ENCODE measurements at places on chromosomes 13 and 19. TPM values are rescaled to one million over a fixed set of nuclear protein-coding genes. Genes with fewer than 3 reads are reported as not detected.

DNA sequence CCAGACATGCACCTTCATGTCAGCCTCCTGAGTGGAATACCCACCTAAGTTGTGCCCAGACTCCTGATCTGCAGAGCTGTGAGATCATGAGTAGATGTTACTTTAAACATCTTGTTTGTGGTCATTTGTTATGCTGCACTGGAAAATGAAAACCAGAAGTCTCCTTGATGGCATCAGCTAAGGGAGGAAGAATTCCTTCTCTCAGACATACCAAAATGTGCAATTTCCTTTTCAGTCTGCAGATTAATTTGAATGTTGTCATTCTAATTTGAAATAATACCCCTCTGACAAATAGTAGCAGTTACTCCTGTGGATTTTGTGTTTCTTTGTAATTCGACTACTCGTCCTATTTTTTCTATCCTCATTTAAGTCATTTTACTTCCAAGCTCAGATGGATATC is 59.3 kb downstream of the ITGBL1 start:
- peaks cover 13% of the 10 kb centered on the region for H3K27me3 ChIP-seq
- H3K4me3 ChIP-seq, result no peak overlapping the region
- peaks cover 5% of the 10 kb centered on the region for H3K4me1 ChIP-seq
- DNase-seq, result no peak
- H3K27ac ChIP-seq, result no peak overlapping the region

DNA sequence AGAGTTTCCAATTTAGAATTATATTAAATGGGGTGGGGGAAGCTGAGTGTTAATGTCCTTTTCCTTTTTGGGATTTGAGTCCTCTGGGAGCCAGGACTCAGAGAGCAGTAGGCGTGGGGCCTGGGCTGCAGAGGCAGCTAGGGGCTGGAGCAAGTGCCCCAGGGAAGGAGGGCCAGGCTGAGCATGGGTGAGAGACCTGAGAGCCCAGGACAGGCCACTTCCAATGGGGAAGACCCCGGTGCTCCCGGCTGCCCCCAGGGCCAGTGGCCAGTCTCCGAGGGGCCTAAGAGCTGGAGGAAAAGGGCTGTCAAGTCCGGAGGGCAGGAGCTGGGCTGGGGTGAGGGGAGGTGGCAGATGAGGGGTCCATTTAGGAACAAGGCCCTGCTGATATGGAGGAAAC is 371.5 kb downstream of the ZNF536 start:
- no peaks in the 10 kb centered on the region for H3K36me3 ChIP-seq
- H3K27ac ChIP-seq, result no peak overlapping the region
- DNase-seq, result no peak
- peaks cover 11% of the 10 kb centered on the region for H3K27me3 ChIP-seq
- no peaks in the 10 kb centered on the region for H3K4me1 ChIP-seq

DNA sequence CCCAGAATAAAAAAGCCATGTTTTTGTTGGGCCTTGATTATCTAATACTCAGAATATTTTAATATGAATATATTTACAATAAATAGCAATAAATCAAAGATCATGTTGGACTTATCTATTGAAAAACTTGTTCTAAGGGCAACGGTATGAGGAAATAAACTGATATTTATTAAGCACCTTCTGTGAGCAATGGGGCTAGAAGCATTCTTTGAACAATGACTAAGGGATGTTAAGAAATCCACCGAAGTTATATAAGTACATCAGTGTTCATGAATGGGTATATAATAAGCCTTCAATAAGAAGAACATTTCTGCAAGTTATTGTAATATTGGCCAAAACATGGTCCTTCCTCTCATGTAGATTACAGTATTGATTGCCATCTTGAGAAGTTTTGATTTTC is 221.8 kb downstream of the OXGR1 start:
- DNase-seq, result no peak
- no peaks in the 10 kb centered on the region for H3K4me1 ChIP-seq
- no peaks in the 10 kb centered on the region for H3K36me3 ChIP-seq
- H3K4me3 ChIP-seq, result no peak overlapping the region
- no peaks in the 10 kb centered on the region for H3K27me3 ChIP-seq
- H3K27ac ChIP-seq, result no peak overlapping the region

DNA sequence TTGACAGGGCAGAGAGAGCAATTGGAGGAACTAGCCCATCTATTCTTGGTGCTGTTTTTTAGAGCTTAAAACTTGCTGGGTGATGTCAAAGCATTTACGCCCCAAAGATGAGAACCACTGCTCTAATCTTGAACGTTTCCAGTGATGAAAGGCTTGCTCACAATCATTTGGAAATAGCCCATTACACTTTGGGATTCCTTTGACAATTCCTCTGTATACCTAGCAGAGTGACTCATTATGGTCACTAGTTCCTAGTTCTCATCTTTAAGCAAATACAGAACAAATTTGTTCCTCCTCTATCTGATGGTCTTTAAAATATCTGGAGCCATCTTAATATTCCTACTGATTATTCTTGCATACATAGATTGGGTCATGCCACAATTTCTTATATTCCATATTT is 112.3 kb downstream of the GPC6 start:
- no peak overlapping the region for H3K27ac ChIP-seq
- no peaks in the 10 kb centered on the region for H3K4me1 ChIP-seq
- H3K27me3 ChIP-seq, result no peaks in the 10 kb centered on the region
- no peaks in the 10 kb centered on the region for H3K36me3 ChIP-seq
- H3K4me3 ChIP-seq, result no peak overlapping the region

DNA sequence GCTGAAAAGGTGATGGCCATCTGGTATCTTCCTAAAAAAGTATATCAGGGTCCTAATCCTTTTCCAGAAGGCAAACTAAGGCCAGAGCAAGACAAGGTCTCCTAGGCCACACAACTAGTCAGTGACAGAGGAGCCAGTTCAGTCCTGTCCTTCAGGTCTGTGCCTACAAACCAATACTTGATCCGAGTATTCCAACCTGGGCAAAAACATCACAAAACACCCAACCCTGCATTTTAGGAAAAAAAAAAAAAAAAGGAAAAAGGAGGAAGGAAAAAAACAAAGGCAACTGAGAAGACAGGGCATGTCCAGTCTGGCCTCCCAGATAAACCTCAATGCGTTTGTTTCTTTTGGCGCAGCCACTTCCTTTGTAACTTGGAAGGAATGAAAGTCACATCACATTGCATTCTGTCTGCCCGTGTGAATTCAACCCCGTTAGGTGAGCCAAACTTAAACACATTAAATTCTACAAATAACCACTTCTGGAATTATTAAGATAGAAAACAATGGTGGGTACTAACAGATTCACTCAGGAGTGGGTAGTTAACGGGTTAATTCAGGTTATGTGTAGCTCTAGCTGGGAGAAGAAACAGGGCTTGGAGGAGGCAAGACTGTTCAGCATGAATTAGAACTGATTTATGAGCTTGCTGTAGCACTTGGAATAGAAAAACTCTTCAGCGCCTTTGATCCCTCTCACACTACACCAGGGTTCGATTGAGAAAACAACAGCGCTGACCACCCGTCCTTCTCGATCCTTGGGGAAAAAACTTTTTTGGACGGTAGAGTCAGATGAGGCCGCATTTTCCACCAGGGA is 43.0 kb upstream of the HNRNPA1L2 start:
- H3K36me3 ChIP-seq, result no peaks in the 10 kb centered on the region
- no peak for DNase-seq
- H3K4me1 ChIP-seq, result peaks cover 7% of the 10 kb centered on the region
- H3K27ac ChIP-seq, result no peak overlapping the region

- no peak overlapping the region for H3K4me3 ChIP-seq
- H3K4me1 ChIP-seq, result peaks cover 6% of the 10 kb centered on the region
- peaks cover 5% of the 10 kb centered on the region for H3K36me3 ChIP-seq
- DNase-seq, result no peak
- no peaks in the 10 kb centered on the region for H3K27me3 ChIP-seq
- H3K27ac ChIP-seq, result no peak overlapping the region
These were observed 134.0 kb downstream of the COG6 start for GRCh38 chr13:39789451-39789850.

- no peaks in the 10 kb centered on the region for H3K27me3 ChIP-seq
- peaks cover 13% of the 10 kb centered on the region for H3K4me1 ChIP-seq
- DNase-seq, result no peak
- H3K4me3 ChIP-seq, result no peak overlapping the region
These were observed 5.8 kb downstream of the CRYL1 start for GRCh38 chr13:20519875-20520274.

DNA sequence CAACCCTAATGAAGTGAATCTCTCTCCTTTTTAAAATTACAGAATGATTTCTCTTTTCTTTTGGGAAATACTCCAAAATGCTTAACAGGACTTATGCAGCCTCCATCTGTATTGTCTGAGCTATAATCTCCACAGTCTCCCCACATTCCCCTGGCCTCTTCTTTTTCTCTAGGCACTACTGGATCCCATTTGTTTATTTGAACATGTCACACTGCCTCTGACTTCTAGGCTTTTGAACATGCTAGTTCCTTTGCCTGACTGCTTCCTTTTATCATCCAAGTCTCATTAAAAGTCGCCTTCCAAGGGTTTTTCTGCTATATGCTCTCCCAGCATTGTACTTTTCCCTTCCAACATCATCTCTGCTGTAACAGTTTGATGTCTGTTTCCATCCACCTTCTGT is 548.7 kb downstream of the PCDH9 start:
- H3K27me3 ChIP-seq, result no peaks in the 10 kb centered on the region
- DNase-seq, result no peak
- no peaks in the 10 kb centered on the region for H3K36me3 ChIP-seq
- no peaks in the 10 kb centered on the region for H3K4me1 ChIP-seq

GRCh38 chr19:35898499-35898809 is 1.9 kb downstream of the NFKBID start:
- H3K27ac ChIP-seq, result peak overlapping the region; percentile 90
- H3K27me3 ChIP-seq, result no peaks in the 10 kb centered on the region
- peak overlapping the region; percentile 97 for H3K4me3 ChIP-seq
- H3K36me3 ChIP-seq, result peaks cover 39% of the 10 kb centered on the region
- no peak for DNase-seq

MTUS2 gene
- not detected for total RNA-seq

- H3K27me3 ChIP-seq, result peaks cover 30% of the 10 kb centered on the region
- no peak overlapping the region for H3K4me3 ChIP-seq
- no peaks in the 10 kb centered on the region for H3K36me3 ChIP-seq
- no peak for DNase-seq
- H3K4me1 ChIP-seq, result no peaks in the 10 kb centered on the region
- H3K27ac ChIP-seq, result no peak overlapping the region
These were observed 1.9 kb upstream of the CRX start for GRCh38 chr19:47819858-47820257.

DNA sequence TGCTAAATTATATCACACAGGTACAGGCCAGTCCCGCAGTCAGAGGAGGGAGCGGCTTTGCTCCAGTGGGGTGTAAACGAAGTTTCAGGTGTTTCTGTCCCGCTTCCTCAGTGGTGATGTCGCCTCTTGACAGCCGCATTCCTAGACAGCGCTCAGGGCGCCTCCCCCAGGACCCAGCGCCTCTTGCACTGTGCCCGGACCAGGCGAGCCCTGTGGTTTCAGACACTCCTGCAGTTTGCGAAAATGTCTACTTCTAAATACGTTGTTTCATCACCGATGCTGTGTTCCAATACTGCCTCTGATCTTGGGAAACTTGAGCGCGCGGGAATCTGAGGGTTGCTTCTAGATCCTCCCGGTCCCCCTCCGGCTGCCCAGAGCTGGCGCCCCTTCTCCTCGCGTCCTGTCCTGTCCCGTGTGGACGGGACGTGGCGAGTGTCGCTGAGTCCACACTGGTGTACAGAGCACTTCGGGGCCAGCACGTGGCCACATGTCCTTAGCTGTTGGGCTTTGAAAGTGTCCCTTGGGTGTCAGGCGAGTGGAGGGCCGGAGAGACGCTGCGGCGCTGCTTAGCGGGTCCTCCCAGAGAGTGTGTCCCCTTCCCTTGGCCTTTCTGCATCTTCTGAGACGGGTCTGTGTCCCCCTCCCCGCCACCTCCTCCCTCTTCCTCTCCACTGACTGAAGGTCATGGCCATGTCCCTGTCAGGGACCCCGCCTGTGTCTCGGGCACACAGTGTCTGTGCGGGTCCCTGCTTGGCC is 14.6 kb upstream of the RPS15 start:
- peaks cover 2% of the 10 kb centered on the region for H3K4me1 ChIP-seq
- DNase-seq, result no peak
- no peaks in the 10 kb centered on the region for H3K27me3 ChIP-seq
- peaks cover 24% of the 10 kb centered on the region for H3K36me3 ChIP-seq

DNA sequence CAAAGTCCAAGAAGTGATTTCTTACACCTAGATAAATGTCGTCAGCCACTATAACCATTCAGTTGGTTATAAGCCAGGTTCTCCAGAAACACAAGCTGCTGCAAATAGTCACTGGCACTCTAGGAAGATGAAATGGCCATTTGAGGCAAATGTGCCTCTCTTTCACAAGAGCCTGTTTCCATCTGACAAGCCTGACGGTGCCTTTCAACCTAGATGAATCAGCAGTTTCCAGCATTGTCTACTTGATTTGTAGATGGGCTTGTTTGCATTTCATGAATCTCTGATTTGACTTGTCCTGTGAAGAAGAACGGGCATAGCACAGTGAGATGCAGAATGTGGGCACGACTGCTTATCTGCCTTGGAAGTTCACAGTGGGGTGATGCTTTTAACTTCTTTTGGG is 327.2 kb downstream of the LMO7 start:
- peaks cover 13% of the 10 kb centered on the region for H3K27me3 ChIP-seq
- no peak overlapping the region for H3K4me3 ChIP-seq
- H3K36me3 ChIP-seq, result no peaks in the 10 kb centered on the region
- no peak overlapping the region for H3K27ac ChIP-seq
- no peaks in the 10 kb centered on the region for H3K4me1 ChIP-seq

GRCh38 chr13:20389696-20390525 is 135.7 kb downstream of the CRYL1 start:
- DNase-seq, result no peak
- no peak overlapping the region for H3K4me3 ChIP-seq
- H3K27ac ChIP-seq, result no peak overlapping the region
- peaks cover 14% of the 10 kb centered on the region for H3K4me1 ChIP-seq
- H3K27me3 ChIP-seq, result no peaks in the 10 kb centered on the region

HSPB6 gene
- 0.78 TPM for total RNA-seq

PCSK4 gene
- 1.7 TPM for total RNA-seq

DNA sequence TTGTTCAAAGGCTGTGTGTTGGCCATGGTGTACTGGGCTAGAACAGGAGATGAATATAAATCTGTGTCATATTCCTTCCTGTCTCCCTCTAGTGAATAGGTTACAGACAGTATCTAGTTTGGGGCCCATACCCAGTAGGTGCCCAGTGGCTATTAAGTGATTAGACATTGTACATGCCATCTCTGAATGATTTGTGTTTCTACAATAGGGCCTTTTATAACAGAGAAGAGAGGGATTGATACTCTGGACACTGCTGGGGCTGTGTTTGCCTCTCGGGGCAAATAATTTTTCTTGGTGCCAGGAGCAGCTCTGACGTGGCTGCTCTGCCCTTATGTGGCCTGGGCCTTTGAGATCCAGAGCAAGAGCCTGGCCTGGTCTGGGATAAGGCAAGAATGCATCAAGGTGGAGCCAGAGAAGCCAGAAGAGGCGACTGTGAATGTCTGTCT is 403.1 kb downstream of the SPRY2 start:
- H3K4me1 ChIP-seq, result no peaks in the 10 kb centered on the region
- DNase-seq, result no peak
- H3K36me3 ChIP-seq, result no peaks in the 10 kb centered on the region

GRCh38 chr19:35429698-35430408 is 18.2 kb upstream of the FFAR2 start:
- H3K27me3 ChIP-seq, result peaks cover 20% of the 10 kb centered on the region
- H3K4me1 ChIP-seq, result no peaks in the 10 kb centered on the region
- H3K27ac ChIP-seq, result no peak overlapping the region
- no peak overlapping the region for H3K4me3 ChIP-seq
- peaks cover 7% of the 10 kb centered on the region for H3K36me3 ChIP-seq

- H3K27me3 ChIP-seq, result peaks cover 30% of the 10 kb centered on the region
- peaks cover 48% of the 10 kb centered on the region for H3K4me1 ChIP-seq
- no peak for DNase-seq
- no peak overlapping the region for H3K4me3 ChIP-seq
- H3K36me3 ChIP-seq, result peaks cover 15% of the 10 kb centered on the region
These were observed 19.4 kb downstream of the ACTN4 start for GRCh38 chr19:38666663-38667511.
